CD14-positive monocyte (primary cell): ENCODE measurements at places on chromosomes 12 and 14.
A peak's percentile ranks its signal among the peaks of the same experiment; 100 is the strongest.

GRCh38 chr12:9872162-9872561, 3.0 kb upstream of the CLEC2B start:
- no peak for DNase-seq

DNA sequence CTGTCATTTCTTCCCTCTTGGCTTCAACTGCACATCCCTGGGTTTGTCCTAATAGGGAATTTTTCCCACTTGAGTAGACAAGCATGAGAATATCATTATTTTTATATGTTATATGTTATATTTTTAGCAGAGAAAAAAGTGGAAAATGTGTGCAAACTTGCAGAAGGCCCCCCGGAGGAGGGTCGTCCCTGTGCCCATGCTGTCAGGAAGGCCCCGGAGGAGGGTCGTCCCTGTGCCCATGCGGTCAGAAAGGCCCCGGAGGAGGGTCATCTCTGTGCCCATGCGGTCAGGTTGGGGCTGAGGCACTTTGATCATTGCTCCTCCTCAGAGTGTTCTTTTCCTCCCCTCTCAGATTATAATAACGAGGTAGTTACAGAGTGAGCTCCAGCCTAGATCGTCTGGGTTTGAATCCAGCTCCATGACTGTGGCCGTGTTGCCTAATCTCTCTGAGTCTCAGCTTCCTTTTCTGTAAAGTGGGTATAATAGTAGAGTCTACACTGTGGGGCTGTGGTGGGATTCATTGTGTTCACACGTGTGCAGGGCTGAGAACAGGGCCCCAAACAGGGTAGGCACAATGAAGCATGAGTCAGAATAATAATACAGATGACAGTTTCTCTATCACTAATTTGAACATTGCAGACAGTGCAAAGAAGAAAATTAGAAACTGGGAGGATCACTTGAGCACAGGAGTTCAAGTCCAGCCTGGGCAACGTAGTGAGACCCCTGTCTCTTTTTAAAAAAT, 33.4 kb downstream of the ELK3 start:
- no peak for DNase-seq

DNA sequence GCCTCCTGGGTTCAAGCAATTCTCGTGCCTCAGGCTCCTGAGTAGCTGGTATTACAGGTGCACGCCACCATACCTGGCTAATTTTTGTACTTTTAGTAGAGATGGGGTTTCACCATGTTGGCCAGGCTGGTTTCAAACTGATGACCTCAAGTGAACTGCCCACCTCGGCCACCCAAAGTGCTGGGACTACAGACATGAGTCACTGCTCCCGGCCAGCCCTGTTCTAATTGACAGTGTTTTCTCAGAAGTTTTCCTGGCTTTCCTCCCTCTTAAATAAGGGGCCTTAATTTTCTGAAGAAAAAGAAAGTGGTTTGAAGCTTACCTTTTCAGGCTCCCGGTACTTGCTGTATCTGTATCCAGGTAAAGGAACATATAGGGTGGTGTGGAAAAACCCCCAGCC, 1.7 kb downstream of the HAL start:
- no peak for DNase-seq

DNA sequence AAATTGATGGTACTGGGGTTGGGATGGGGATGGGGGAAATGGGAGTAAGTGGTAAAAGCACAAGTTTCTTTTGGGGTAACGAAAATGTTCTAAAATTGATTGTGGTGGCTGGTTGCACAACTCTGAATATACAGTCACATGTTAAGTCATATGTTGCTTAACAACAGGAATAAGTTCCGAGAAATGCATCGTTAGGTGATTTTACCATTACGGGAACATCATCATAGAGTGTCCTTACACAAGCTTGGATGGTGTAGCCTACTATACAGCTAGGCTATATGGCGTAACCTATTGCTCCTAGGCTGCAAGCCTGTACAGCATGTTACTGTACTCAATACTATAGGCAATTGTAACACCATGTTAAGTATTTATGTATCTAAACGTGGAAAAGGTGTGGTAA, 31.0 kb downstream of the ITGA7 start:
- DNase-seq = peak; percentile 87
